Activated naive CD4-positive, alpha-beta T cell treated with anti-CD3 and anti-CD28 coated beads, Interleukin-2, amount 50 U/mL, for 72 hours (primary cell): ENCODE measurements at places on chromosomes 12 and 14. TPM values are rescaled to one million over a fixed set of nuclear protein-coding genes. Genes with fewer than 3 reads are reported as not detected.

DNA sequence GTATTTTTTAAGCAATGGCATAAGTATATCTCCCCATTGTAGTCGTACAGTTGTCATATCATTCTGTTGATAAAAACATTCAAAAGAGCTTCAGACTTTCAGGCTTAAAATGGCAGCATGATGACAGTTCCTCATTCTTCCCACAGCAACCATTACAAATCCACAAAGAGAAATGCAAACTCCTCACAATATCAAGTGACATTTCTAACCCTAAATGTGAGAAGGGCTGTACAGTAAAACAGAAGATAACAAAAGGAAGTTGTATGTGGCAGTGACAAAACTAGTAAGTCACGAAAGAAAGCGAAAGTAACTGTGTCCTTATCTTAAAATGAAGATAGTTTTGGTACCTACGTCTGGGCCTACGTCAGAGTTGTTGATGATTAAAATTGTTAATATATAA, 46.7 kb downstream of the GXYLT1 start:
- no peak for DNase-seq

DNA sequence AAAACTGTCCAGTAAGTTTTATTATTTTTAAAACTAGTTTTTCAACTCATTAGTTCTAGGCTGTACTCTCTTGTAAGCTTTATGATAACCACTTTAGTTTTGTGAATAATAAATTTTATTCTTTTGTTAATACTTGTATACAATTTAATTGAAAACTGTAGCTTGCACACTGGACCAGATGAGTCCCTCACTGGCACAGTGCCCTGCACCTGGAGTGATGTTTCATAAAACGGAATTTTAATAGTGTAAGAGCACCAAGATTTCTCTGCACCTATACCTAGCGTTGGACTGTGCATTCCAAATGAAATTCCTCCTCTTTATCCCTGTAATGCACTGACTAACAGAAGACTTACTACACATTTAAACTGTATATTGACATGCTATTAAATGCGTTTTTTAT, 80.8 kb downstream of the PRIMA1 start:
- no peak for DNase-seq

GRCh38 chr12:106586278-106586802, 3.5 kb downstream of the RFX4 start:
- peak; percentile 12 for DNase-seq

GRCh38 chr14:67192366-67192765, 3.1 kb downstream of the GARIN2 start:
- DNase-seq: no peak

DNA sequence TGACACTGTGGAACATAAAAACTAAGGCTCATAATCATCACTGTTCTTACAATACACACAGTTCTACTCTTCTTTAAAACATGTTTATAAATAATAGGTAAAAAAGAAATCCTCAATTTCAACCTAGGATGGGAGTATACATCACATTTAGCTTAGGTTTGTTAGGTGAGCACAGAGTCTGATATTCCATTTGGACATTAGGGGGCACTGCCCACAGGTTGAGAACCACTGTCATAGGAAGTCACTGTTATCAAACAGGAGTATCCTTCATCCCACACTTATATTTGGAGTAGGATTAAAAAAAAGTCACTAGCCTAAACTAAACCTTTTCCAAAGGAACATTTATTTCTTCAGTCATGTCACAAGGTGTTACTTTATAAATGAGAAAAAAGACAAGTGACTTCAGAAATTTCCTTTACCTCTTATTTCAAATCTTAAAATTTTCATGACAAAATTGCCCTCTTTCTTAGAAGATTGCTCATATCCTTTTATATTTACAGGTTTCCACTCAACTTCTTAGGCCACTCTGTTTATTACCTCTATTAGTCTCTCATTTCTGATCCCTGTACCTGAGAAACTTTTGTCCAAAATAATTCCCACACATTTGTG, 240.6 kb downstream of the CPNE8 start:
- no peak for DNase-seq

- DNase-seq: no peak
Observed at GRCh38 chr12:108641446-108642268, 8.0 kb upstream of the SELPLG start.

DNA sequence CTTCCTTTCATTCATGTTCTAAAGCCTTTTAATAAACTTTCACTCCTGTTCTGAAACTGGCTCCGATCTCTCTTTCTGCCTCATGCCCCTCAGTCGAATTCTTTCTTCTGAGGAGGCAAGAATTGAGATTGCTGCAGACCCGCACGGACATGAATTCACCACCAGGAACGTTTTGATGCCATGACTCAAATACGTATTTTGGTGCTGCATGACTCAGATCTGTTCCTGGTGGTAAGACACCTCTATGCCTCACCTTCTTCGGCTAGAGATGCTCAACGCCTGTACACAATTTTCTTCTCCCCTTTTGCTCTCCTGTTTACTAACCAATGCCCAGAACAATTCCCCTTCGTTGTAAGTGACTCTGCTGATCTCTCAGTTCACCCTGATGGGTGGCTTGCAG, 52.0 kb upstream of the RIMBP2 start:
- no peak for DNase-seq

GRCh38 chr12:5768581-5769196, 176.4 kb downstream of the ANO2 start:
- DNase-seq: no peak

DNA sequence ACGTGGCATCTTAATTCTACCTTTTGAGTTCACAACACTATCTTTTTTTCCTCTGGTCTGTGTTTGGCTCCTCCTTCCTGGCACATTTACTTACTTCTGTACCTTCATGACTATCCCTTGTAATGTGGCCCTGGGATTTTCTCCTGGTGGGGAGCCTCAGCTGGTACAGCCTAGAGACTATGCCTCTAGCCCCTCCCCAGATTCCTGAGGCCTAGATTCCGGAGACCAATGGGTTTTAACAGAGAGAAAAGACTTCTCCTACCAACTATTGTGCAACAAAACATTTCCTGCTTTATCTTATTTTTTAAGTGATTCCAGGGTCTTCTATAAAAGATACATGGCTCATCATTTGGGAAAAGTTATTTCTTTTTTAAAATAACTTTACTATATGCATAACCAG, 216.2 kb upstream of the KRR1 start:
- no peak for DNase-seq

DNA sequence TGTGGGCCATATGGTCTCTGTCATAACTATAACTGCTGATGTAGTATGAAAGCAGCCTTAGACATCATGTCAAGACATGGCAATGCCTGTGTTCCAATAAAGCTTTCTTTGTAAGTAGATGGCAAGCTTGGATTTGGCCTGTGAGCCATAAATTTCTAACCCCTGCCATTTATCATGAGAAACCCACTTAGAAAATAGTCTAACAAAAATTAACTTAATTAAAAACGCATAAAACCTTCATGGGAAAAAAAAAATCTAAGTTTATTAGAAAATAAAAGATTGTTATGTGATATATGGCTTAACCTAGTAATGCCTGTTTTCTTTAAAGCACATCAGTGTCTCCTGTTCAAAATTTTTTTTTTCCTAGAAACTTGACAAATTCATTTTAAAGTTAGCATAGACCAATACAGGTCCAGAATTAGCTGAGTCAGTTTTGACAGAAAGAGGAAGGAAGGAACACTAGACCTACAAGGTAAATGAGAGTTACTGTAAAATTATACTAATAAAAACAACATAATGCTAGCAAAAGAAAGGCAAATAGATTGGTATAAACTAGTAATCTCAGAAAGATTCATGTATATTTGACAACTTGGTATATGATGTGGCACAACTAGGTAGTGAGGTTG, 68.2 kb downstream of the USP15 start:
- DNase-seq: no peak

GRCh38 chr12:100329800-100330199, 27.1 kb upstream of the SLC17A8 start:
- DNase-seq: no peak

GRCh38 chr14:89728964-89729363, 225.6 kb downstream of the EFCAB11 start:
- DNase-seq: no peak

GRCh38 chr12:7076493-7076892, 15.8 kb downstream of the C1R start:
- no peak for DNase-seq

- DNase-seq: no peak
Observed at GRCh38 chr12:47816403-47817271, 3.1 kb downstream of the HDAC7 start.

DNA sequence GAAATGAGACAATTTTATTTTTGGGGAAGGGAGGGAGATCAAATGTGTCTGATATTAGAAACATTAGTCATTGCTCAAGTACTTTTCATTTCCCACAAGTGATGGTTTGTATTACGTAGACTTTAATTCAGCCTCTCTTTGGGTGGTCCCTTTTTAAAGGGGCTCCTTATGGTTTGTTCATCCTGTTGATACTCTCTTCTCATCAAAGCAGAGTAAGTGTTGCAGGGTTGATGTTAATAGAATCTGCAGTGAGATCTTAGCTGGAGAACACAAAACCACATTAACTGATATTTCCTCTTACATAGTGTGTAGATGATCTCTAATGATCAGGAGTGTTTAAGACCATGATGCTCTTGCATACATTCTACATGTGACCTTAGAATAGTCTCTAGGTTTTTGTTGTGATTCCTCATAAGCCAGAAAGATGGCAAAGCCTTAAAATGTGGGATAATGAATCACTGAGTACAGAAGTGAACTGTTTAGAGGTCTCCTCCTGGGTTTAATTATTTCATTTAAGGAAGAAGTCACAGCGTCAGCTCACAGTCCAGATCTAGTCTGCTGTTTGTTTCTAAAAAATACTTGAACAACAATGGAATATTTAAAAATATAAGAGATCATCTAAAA, 87.4 kb upstream of the PTPRR start:
- DNase-seq: no peak

DNA sequence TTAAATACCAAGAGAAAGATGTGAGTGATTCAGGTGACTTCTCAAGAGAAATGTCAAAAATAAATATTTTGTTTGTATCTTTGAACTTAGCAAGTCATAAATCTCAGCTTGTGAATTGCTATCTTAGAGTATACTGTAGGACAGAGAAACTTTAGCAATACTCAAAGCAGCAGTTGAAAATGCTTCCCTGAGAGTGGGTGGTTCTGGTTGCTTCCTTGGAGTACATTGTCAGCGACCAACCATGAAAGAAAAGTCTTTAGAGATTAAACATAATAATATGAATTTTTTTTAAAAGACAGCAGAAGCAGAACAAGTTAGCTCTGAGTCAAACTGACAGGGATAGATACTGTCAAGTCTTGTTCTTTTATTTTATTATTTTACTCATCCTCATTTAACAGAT, 86.8 kb upstream of the OSBPL8 start:
- DNase-seq: no peak

DNA sequence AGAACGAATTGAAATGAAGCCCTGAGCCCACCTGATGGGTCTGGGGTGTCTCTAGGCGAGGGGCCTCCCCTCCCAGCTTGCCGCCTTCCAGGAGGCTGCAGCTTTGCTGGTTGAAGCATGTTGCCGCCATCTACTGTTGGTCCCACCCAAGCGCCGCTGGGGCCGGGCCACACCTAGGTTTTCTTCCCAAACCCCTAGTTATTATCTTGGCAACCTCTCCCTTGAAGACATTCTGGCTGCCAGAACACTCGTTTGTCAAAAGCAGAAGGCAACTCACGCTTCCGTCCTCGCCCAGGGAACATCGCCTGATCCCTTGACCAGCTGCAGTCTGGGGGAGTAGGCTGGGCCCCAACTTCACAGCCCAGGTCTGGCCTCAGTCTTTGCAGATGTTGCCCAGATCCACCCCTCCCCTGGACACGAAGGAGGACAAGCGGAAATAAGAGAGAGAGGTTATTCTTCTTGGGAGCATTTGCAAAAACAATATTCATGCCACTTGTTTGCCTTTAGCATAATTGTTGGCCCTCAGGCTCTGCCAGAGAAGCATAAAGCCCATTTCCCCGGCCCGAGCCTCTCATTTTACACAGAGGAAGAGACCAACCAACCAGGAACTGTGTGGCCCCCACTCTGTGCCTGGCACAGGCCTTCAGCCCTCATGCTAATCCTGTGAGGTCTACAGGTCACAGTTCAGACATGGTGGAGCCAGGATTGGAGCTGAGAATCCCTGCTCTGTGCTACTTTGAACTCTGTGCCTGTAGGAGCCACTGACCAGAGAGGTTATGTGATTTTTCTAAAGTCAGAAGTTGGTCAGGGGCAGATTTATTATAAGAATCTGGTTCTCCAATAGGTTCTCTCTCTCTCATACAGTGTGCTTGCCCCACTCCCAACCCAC, 6.8 kb downstream of the EMP1 start:
- DNase-seq: no peak

- no peak for DNase-seq
Observed at GRCh38 chr12:117674313-117674712, 294.5 kb downstream of the KSR2 start.

DNA sequence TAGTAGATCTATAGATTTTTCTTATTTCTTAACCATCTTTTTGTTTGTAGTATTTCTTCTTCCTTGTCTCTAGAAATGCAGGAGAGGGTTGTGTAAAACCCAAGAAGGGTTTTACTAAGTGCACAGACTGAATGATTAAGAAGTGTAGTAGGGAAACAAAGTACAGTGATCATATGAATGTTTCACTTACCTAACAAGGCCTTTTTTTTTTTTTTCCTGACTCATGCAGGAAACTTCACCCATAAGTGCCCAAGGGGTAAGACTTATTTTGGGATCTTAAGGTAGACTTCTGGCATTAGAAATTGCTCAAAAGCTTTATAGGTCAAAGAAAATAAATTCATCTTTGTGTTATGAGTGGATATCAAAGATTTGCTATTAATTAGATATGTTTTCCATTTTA, 10.2 kb downstream of the SCN8A start:
- DNase-seq: no peak

DNA sequence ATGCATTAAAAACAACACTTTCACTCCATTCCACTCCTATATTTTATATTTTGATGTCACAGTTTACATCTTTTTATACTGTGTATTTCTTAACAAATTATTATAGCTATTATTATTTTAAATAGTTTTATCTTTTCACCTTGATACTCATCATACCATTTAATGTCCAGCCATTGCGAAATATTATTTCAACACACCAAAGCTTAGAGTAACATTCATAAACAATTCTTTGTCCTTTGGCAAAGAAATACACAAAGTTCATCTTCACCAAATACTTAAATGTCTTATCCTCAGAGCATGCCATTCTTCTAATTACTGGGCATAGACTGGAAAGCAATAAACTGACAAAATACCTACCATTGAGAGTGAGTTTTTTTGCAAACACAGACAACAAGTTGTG, 1963.4 kb upstream of the FLRT2 start:
- DNase-seq: no peak

GRCh38 chr12:71504476-71504875, 64.9 kb downstream of the LGR5 start:
- no peak for DNase-seq

IFT81 gene
- 3.9 TPM for total RNA-seq

GRIP1 gene
- total RNA-seq: 0.82 TPM

SLC25A47 gene
- not detected for total RNA-seq

YLPM1 gene
- 73.9 TPM for total RNA-seq

IQSEC3 gene
- total RNA-seq: 0.32 TPM

IL31 gene
- not detected for total RNA-seq

SLC5A8 gene
- not detected for total RNA-seq

RNASE7 gene
- total RNA-seq: not detected

CSRP2 gene
- total RNA-seq: 2.8 TPM

CIDEB gene
- 6.9 TPM for total RNA-seq

GDF3 gene
- not detected for total RNA-seq

CRIP1 gene
- total RNA-seq: 214 TPM

ZNF891 gene
- 2.3 TPM for total RNA-seq

HVCN1 gene
- total RNA-seq: 6.3 TPM
